ENCODE measurements at places on chromosomes 3 and 15.

- DNase-seq: no peak
These were observed 394.6 kb downstream of the ZNF385D start for GRCh38 chr3:21356402-21356801.

DNA sequence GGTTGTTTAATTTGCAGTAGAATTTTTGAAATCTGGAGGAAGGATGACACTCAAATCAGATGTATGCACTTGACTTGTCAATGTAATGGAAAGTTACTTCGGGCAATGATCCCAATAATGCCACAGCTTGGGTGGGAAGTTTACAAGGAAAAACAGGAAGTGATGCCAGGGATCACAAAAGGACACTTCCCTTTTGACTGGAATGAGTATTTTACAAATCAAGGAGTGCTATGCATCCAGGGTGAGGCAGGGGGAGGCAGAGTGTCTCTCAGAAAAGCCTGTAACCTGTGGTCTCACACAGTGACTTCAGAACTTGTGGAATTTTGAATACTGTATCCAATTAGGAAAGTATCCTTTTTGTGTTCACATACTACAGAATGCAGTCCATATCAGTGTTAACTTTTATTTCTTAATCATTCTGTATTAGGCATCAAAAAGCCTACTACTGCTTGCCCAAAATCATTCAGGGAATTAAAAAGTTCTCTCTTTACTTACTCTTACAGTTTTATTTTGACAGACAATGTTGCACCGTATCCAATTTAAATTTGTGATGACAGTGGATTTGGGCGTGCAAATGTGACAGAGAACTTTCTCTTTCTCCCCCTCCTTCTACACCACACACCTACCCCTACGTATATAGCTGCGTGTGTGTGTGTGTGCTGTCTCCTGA is 445.1 kb downstream of the MECOM start:
- DNase-seq: no peak

GRCh38 chr15:95679847-95680582 is 650.5 kb upstream of the NR2F2 start:
- DNase-seq: no peak

- DNase-seq: no peak
These were observed 3.8 kb upstream of the GATA2 start for GRCh38 chr3:128496602-128497304.

GRCh38 chr3:64331605-64332004 is 106.3 kb upstream of the PRICKLE2 start:
- no peak for DNase-seq

DNA sequence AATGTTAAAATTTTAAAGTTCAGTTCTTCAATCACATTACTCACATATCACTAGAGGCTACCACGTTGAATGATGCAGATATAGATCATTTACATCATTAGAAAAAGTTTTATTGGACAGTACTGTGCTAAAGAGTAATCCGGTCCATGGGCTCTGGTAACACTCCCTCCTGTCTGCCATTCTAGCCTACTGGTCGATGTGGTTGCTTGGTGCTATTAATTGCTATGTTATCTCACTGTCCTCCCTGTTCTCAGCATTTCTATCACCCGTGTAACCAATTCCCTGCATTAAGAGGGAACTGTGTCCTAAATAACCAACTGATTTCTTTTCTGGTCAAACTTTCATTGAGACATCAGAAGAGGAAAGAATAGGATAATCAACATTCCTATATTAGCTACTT is 347.5 kb upstream of the RBMS3 start:
- DNase-seq: no peak

DNA sequence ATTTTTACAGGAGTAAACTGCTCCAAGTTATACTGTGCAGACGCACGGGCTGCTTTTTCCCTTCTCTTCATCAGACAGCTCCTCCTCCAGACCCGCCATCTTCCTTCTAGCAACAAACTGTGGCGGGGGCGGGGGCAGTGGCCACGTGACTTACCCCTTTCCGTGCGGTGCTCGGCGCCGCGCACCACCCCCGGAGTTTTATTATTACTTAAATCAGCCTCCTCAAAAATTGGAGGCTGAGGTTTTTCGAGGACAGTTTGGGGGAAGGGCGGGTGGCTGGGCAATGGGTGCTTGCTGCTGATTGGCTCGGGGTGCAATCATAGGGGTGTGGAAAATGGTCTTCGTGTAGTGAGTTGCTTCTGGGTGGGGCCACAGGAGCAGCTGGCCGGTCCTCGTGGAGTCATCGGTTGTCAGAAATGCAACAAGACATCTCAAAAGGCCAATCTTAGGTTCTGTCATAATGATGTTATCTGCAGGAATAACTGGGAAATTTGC is 77.1 kb upstream of the MFGE8 start:
- no peak for DNase-seq

GRCh38 chr15:99095626-99096025 is 9.3 kb upstream of the SYNM start:
- no peak for DNase-seq

- DNase-seq: no peak
These were observed 6.4 kb downstream of the SUCNR1 start for GRCh38 chr3:151879679-151880415.

GRCh38 chr3:142931222-142931621 is 32.3 kb downstream of the PAQR9 start:
- DNase-seq: no peak

- no peak for DNase-seq
These were observed 5.7 kb upstream of the CAV3 start for GRCh38 chr3:8727605-8728512.

GRCh38 chr3:31485196-31485595 is 47.5 kb upstream of the STT3B start:
- DNase-seq: no peak

DNA sequence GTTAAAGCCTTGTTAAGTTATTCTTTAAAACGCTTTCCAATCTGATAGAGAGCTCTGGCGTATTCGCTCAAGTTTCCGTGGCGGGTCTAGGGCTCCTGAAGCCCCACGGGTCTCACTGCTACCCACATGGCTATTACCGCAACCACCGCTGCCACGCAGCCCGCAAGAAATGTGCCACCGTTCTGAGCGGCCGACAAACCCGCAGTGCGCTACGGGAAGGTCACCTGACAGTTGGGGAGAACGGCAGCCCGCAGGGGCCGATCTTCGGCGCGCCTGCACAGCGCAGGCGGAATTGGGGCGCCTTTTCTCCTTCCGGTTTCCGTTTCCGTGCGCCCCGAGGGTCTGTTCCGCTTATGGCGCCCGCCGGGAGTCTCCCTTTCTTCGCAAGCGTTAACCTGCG is 76.6 kb upstream of the SNRPN start:
- DNase-seq: no peak

DNA sequence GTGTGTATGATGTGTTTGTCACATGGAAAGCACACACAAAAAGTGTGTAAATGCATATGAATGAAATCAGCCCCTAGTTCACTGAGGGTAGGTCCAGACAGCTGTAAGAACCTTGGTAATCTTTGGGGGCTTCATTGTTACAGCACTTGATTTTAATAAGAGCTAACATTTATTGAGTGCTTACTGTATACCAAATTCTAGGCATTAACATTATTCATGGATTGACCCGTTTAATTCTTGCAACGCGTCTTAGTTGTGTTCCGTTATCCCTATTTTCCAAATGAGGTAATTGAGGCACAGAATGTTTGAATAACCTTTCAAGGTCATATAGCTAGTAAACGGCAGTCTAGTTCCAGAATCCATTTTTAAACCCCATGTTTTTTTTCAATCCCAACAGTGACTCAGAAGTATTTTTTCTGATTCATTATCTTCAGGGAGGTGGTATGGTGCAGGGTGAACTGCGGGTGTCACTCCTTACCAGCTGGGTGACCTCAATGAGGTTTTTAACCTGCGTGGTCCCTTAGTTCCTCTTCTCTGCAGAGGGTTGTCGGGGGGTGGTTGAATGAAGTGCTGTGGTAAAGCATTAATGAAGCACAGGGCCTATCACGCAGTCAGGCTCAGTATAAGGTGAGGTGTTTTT is 14.2 kb downstream of the RAB8B start:
- no peak for DNase-seq

- no peak for DNase-seq
These were observed 95.7 kb upstream of the SLC24A5 start for GRCh38 chr15:48025118-48025517.

DNA sequence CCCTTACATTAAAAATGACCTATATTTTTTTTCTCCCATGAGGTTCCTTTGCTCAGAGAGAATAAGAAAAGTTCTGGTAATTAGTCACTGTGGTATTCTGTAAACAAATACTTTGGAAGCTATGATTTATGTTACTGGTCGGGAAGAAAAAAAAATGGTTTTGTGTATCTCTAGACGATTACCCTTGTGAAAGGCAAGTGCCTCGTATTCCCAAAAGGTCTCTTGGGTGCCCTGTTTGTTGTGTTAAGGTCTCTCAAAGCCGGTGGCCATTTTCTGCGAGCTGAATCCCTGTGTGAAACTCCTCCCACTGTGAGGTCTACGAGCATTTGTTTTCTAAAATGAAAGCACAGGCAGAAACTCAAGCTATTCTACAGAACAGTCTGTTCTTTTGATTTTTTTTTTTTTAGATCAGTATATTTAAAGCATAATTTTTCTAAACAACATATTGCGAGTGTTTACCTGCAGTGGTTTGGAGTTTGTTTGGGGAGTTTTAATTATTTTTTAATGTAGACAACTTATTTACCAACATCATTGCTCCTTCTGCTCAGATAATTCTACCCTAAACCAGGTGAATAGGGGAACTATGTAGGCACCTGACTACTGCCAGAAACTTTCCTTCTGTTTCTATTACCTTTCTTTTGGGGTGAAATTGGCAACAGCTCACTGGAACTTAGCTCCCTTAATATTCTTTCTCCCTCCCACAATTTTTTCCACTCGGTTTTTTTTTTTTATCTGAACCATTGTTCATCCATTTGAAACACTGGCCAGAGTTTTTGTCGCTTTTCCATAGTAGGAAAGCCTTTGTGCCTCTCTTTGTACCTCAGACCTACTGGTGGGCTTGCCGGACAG is 44.0 kb downstream of the ZBTB38 start:
- peak; percentile 41 for DNase-seq

DNA sequence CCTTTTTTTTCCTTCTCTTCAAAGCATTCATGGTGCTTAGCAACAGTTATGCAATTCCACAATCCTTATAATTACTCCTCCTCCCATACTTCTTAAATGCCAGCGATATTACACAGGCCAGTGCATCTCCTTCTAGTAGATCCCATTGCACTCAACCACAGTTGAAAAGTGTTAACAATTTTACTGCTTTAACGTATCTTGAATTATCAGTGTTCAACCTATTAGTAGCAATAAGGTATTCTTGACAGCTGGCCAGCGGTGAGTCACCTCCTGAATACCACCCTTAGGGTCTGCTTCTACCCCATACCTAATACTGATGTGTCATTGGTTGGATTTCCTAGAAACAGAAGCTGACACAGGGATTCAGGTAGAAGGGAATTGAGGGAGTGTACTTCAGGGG is 24.0 kb upstream of the TEX9 start:
- no peak for DNase-seq

- DNase-seq: no peak
These were observed 14.4 kb downstream of the NAA50 start for GRCh38 chr3:113731694-113732093.

DNA sequence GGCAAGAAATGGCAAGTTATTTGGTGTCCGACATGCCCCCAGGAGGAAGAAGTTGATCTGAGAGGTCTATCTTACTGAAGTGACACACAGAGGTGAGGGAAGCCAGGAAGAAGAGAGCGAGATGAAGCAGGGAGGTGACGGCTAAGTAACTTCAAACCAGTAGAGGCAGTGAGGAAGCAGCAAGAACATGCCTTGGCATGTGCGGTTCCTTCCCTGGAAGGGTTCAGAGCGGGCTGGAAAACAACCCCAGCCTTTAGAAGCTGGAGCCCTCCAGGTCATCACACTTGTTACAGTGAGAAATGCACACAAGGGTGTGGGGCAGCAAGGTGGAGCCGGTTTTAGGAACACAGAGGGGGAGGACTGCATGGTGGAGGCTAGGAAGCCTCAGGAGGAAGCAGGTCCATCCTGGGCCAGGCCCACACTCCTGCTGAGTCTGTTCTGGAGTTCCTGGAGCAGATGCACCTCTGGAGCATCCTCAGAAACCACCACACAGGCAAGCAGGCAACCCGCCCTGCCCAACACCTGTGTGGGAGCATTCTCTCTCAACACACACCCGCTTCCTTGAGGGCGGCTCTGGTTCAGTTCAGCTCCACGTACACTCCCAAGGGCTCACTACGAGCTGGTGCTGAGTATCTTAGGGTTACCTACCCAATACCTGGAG is 47.1 kb downstream of the POC1A start:
- peak; percentile 45 for DNase-seq

GRCh38 chr3:188338086-188338485 is 184.1 kb downstream of the LPP start:
- no peak for DNase-seq

Measured in epithelial cell of prostate (primary cell).